ENCODE measurements at places on chromosomes 5 and 9. TPM values are rescaled to one million over a fixed set of nuclear protein-coding genes. Genes with fewer than 3 reads are reported as not detected.

Gene FCN1
- 70.3 TPM for total RNA-seq

DNA sequence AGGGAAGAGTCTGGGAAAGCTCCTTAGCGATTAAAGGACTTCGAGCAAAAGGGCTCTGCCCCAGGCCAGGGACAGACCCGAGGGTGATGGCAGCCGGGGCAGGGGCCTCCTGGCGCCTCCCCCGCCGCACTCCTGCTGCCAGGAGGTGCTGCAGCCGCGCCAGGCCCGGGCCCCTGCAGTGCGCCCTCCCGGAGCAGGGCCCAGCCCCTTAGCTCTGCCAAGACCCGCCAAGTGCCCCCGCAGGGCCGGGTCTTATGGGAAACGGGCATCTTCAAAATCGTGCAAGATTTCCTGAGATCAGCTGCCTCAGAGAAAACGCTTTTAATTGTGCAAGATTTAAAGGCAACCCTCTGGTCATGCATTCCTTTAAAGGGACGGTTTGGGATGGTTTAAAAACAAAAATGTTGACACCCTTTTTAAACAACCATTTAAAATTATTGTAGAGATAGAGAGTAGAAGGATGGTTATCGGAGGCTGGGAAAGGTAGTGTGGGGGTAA is 52.4 kb downstream of the CDC14B start:
- H3K27me3 ChIP-seq = no peaks in the 10 kb centered on the region
- no peaks in the 10 kb centered on the region for H3K36me3 ChIP-seq
- H3K4me3 ChIP-seq = peak overlapping the region; percentile 74

DNA sequence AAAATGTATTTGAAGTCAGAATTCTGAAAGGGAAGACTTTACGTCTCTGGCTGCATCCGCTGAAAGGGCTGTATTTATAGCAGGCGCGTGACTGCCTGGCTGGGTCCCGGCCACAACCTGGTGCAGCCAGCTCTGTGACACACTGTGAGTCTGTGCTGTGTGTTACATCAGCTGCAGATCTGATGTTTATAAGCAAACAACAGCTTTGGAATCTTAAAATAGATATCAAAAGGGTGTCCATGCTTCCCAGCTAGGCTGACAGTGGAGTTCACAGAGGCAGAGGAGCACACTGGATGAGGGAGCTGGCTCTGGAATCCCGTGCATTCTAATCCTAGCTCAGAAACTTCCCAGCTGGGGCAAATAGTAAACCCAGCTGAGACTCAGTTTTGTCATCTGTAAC is 433.4 kb upstream of the BRINP1 start:
- H3K4me3 ChIP-seq = no peak overlapping the region
- no peak overlapping the region for H3K27ac ChIP-seq
- no peaks in the 10 kb centered on the region for H3K36me3 ChIP-seq
- H3K4me1 ChIP-seq = no peaks in the 10 kb centered on the region
- no peaks in the 10 kb centered on the region for H3K27me3 ChIP-seq
- DNase-seq = no peak

DNA sequence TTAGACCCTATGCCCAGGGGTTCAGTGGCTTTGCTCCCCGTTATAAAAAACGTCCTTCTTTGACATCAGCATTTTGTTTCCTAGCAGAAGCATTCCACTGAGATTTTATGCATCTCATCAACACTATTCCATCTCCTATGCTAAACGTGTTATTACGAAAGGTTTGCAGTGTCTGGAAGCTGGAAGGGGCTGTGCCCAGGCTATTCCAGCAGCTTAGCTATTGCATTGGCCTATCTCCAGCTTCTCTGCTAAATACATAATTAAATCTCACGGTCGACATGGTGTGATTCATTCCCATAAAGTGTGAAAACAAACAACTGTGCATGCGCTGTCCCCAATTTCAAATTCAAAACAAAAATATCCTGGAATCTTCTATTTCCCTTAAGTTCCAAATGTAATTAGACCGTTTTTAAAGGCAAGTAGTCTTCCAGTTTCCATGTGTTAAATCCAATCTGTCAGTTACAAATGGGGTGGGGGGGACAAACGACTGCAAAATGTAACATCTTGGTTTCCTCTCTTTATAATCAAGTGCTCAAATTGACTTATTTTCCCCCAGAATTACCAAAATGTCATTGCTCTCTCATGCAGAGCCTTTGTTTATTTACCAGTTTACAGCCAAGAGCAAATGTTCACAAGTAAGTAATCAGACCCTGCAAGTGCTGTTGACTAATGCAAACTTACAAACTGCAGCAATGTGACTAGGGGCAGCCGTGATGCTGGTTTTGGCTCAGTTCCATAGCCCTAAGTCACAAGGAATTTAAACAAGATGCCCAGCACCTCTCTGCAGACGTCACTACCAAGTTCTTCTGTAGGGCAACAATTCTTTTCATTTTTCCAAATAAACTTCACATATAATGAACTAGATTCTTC is 212.3 kb upstream of the RORB start:
- H3K36me3 ChIP-seq = no peaks in the 10 kb centered on the region
- DNase-seq = no peak
- H3K4me1 ChIP-seq = no peaks in the 10 kb centered on the region
- H3K27ac ChIP-seq = no peak overlapping the region
- no peaks in the 10 kb centered on the region for H3K27me3 ChIP-seq

GRCh38 chr5:157384971-157385709 is 74.9 kb upstream of the NIPAL4 start:
- DNase-seq = no peak
- H3K36me3 ChIP-seq = peaks cover 88% of the 10 kb centered on the region
- peaks cover 10% of the 10 kb centered on the region for H3K4me1 ChIP-seq

DNA sequence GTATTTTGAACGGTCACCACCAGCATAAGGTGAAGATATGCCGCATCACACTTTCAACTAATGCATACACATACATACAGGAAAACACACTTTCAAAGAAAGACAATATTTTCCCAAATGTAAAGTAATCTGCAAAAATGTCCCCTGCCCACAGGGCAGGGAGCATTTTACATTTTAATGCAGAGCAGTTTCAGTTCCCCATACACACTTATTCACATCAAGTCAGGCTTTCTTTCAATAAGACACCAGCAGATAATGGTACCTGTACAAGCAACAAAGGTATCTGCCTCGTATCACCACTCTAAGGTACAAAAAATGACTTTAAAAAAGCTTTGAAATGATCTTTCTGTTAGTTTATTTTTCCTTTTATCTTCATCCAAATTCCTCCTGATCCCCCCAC is 247.1 kb upstream of the CCNG1 start:
- H3K36me3 ChIP-seq = no peaks in the 10 kb centered on the region
- no peak overlapping the region for H3K27ac ChIP-seq
- DNase-seq = no peak
- H3K4me3 ChIP-seq = no peak overlapping the region

Gene MAP1B
- 0.31 TPM for total RNA-seq

Data from natural killer cell (primary cell).